ENCODE measurements at places on chromosomes 4 and X.

DNA sequence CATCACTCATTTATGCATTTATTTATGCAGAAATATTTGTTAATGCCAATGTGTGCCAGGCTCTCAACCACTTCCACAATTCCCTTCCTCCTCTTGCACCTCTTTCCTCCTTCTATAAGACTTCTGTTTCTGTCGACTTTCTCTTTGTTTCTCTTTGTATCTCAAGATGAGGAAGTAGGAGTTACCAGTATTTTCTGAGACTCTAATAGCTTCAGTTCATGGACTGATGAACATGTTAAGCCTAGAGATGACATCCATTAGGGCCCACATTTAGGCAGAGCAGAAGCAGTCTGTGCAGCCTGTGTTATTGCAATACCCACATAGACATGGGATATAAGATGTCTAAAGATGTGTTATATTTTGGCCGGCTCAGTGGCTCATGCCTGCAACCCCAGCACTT, 241.8 kb upstream of the SMIM31 start:
- DNase-seq: no peak

- DNase-seq: no peak
Observed at GRCh38 chr4:71070015-71070414, 76.6 kb downstream of the DCK start.

DNA sequence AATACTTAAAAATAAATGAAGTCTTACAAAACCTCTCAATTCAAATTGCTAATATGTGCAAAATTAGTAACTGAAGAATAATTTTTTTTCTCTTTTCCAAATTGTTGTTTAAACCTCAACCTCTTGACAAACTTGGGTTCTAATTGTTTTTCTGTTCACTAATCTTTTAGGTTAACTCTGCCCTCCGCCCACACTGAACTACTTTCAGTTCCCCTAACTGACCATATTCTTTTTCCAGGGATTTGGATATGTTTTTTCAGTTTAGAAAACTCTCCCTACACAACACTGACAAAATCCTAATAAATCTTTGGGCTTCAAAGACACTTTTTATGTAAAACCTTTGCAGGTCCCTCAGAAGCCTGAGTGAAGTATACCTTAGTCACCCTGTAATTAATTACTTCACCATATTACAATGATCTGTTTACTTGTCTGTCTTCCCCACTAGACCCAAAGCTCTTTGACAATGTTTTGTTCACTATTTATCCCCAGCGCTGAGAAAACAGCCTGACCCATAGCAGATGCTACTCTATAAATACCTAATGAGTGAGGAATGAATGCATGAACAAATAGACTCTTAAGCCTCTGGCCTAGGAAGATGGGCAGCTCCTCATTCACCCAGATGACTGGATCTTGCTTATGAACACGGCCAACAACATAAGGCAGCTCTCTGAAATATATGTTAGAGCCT, 134.9 kb downstream of the MAML3 start:
- no peak for DNase-seq

DNA sequence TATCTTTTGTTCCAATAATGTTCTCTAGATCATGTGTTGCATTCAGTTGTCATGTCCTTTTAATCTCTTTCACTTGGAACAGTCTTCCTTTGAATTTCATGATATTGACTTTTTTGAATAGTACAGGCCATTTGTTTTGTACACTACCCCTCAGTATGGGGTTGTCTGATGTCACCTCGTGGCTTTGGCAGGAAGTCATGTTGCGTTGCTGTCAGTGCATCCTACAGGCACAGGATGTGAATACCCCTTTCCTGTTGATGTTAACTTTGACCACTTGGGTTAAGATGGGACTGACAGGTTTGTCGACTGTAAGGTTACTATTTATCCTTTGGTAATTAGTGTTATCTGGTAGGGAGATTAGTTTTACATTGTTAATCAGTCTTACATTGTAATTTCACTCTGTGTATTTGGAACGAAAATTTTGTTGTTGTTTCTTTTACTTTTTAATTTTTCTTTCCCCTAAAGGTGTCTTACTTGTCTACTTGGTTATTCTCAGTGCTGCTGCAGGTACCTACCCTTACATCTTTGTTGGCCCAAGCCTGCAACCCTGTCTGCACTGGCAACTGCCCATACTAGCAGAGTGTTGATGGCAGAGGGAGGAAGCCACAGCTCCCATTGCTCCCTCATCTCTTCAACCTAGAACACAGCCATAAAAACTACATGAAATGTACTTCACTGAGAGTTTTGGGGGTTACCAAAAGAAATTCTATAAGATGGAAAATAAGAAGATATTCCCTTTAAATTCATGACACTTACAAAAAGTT, 14.7 kb upstream of the ATP8A1 start:
- DNase-seq: peak; percentile 56

- DNase-seq: no peak
Observed at GRCh38 chr4:123244137-123244536, 152.5 kb upstream of the SPRY1 start.

DNA sequence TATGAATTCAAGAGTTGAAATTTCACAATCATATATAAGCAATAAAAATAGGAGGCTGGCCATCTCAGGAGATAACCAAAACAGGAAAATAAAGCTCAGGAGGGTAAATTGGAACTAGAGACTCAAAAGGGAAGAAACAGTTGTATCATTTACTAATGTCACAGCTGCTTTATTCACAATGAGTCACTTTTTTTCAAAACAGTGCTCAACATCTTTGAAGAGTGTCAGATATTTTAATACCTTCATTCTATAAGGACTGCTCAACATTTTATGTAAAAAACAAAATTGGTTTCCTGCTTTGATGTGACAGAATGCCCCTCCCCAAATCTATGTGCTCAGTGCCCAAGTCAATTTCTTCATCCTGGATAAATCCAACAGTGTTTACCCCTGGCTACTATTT, 97.7 kb downstream of the DDX60 start:
- DNase-seq: no peak

- no peak for DNase-seq
Observed at GRCh38 chr4:81621490-81621889, 149.8 kb upstream of the RASGEF1B start.

DNA sequence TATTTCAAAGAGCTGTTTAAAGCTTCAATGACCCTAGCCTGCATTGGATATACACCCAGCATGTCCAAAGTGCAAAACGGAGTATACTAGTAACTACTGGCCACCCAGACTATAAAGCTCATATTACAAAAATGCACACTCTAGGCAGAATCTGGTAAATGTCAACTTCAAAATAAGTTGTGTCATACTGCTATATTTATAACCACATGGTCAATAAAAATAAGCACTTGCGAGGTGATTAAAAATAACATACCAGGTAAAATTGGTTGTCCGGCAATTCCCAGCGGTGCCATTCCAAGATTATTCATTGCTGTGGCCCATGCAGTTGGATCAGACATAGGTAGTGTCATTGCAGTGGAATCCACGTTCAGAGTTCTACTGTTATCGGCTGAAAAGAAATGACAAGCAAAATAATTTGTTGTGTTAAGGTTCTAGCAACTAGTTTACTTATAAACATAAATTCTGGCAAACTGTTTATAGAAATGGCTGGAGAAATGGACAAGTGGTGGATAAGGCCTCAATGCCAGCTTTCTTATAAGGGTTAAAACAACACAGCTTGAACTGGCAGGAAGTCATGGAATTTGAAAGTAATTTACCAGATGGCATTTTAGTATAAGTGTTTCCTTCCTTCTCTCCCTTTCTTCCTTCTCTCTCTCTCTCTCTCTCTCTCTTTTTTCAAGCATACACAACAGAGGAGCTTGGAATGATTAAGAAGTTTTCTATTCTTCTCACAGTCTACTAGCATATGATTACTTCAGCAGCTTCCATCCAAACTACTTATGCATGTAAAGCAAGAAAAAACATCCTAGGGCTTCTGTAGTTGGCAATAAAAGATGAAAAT, 199.9 kb downstream of the ENOX2 start:
- DNase-seq: no peak

- DNase-seq: no peak
Observed at GRCh38 chrX:153477364-153477857, 7.0 kb upstream of the HAUS7 start.

DNA sequence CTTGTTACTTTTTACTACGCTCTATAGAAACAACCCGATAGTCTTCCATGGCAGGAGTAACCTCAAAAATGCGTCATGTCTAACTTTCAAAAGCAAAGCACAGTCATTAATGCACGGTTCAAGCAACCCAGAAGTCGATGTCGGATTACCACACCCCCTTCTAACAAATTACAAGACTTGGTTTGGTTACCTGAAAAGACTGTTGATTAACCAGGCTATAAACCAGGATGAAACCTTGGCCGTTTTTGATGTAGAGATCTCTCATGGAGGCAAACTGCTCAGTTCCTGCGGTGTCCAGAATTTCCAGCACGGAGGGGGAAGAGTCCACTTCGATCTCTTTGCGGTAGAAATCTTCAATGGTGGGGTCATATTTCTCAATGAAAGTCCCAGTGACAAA, 2.4 kb downstream of the RAP2C start:
- DNase-seq: peak; percentile 26

All from effector CD4-positive, alpha-beta T cell (primary cell).